ENCODE measurements at places on chromosomes 4 and X.
A peak's percentile ranks its signal among the peaks of the same experiment; 100 is the strongest.

GRCh38 chr4:45663003-45663402, 460.9 kb downstream of the GABRG1 start:
- no peak for DNase-seq

GRCh38 chrX:12984603-12985319, 9.9 kb downstream of the TMSB4X start:
- no peak for DNase-seq

DNA sequence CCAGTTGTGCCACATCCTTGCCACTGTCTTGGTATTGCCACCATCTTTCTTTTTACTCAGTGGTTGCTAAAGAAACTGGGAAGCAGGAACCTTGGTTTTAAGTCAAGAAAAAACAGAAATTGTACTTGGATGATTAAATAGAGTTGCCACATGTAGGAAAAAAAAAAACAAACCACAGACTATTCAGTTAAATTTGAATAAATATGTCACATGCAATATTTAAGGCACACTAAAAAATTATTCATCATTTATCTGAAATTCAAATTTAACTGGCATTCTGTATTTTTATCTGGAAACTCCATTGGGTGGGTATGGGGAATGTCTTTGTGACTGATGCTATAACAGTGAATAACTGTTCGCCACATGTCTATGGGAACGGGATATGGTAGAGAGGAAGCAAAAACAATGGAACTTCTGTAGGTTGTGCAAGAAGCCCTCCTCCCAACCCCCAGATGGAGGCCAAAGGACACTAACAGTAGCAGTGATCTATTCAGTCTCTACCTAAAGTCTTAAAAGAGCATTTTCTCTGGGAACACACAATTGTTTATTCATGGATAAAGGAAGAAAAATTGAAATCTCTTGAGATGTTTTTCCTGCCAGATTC, 57.0 kb upstream of the PLAC8 start:
- no peak for DNase-seq

- DNase-seq: peak; percentile 18
Observed at GRCh38 chrX:51891821-51892551, 1.4 kb upstream of the MAGED1 start.

- DNase-seq: no peak
Observed at GRCh38 chr4:109418588-109418987, 15.0 kb upstream of the SEC24B start.

DNA sequence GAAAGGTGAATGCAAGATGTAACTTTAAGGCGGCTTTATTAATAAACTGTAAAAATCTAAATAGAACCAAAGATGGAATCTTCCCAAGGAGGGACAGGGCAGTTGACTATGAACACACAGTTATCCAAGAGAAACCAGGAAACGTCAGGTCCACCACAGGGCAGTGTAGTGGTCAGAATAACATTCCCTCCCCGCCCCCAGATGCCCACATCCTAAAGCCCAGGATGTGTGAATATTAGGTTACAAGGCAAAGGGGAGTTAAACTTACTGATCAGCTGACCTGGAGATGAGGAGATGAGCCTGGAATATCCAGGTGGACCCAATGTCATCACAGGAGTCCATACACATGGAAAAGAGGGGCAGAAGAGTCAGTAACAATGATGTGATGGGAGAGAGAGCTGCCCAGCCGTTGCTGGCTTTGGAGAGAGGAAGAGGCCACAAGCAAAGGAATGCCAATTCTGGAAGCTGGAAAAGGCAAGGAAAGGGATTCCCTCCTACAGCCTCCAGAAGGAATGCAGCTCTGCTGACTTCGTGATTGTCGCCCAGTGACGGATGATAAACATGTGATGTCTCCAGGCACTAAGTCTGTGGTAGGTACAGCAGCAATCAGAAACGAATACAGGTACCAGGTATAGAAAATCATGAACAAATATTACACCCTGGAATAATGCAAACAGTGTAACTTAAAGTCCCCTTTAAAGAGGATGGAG, 5.2 kb downstream of the SH3KBP1 start:
- DNase-seq: no peak

- no peak for DNase-seq
Observed at GRCh38 chrX:127439676-127440075, 612.5 kb downstream of the ACTRT1 start.

- DNase-seq: no peak
Observed at GRCh38 chr4:139655116-139655515, 10.5 kb upstream of the MGST2 start.

DNA sequence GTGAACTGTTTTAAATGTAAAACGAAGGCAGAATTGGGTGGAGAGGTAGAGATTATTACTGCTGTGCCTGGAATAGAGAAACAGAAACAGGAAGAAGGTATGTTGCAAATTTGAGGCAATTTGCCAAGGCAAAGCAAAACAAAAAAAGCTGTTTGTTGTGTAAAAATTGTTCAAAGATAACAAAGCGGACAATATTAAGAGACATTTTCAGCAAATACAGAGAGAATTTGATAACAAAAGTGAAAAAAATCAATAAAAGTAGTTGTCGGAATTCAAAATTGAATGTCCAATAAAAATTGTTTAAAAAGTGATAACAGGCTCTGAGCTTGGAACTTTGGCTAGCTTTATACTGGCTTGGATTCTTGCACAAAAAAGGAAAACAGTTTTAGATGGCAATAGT, 14.4 kb upstream of the SMS start:
- peak; percentile 56 for DNase-seq

All from HL-60 (cell line).